ENCODE measurements at places on chromosomes 11 and 22. TPM values are rescaled to one million over a fixed set of nuclear protein-coding genes. Genes with fewer than 3 reads are reported as not detected.

DNA sequence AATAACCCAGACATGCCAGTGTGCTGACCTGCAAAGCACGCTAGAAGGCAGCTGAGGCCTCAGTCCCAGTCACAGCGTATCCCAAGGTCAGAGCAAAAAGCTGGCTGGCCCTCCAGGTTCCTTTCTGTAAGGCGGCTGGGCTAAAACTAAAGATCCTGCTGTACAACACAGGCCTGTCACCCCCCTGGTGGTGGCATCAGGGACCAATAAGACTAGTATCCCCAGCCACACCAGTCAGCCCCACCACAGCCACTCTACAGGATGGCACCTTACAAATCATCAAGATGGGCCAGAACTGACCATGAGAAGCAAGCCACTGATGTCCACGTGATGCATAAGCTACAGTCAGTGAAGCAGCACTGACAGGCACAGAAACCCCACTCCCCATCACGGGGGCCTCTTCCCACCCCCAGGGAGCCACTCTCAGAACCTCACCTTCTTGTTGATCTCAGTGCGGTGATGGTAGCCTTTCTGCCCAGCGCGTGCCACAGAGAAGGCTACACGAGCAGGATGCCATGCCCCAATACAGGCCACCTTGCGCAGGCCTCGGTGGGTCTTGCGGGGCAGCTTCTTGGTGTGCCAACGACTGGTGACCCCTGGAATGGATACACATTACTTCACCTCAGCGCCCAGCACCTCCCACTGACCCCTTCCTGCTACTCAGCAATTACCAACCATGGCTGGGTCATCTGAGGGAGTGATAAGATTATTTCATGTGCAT lies 5.0 kb downstream of the RPL3 start:
- DNase-seq = no peak

DNA sequence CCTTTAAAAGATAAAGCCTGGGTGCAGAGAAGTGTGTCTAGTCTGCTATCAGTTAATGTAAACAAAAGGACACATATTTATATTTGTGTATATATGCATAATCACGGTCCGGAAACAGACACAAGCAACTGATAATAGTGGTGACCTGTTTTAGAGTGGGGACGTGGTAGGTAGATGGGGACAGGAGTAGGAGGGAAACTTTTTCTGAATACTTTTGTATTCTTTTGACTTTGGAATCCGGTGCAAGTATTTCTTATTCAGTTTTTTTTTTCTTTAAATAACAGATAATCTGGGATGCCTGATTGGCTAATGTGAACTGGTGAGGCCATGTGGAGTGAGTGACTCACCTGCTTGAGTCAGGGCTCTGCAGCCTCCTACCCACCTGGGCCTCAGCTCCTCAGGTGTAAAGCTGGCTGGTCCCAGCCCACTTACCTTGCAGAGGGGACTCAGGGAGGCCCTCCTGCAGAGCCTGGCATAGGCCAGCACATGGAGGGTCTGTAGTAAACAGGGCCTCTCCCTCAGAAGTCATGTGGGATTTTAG lies 15.3 kb downstream of the MICAL2 start:
- DNase-seq = no peak

- no peak for DNase-seq
Observed at GRCh38 chr11:7595951-7596350, 77.3 kb downstream of the CYB5R2 start.

- DNase-seq = no peak
Observed at GRCh38 chr22:43670513-43670912, 141.6 kb downstream of the EFCAB6 start.

GRCh38 chr11:107257710-107258109 lies 199.9 kb downstream of the CWF19L2 start:
- DNase-seq = no peak

GRCh38 chr11:12170984-12171383 lies 60.6 kb downstream of the MICAL2 start:
- DNase-seq = no peak

DNA sequence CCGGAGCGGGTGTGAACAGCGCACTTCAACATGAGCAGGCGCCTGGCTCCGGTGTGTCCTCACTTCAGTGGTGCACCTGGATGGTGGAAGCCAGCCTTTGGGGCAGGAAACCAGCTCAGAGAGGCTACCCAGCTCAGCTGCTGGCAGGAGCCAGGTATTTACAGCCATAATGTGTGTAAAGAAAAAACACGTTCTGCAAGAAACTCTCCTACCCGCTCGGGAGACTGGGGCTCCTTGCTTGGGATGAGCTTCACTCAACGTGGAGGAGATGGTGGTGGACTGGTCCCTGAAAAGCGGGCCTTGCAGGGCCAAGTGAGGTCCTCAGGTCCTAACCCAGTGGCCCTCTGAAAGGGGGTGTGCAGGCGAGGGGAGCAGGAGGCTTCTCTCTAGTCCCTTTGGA lies 7.5 kb downstream of the MCAM start:
- DNase-seq = no peak

OR10A2 gene
- polyA plus RNA-seq = not detected

OR2D2 gene
- polyA plus RNA-seq = not detected

SCGB1D2 gene
- polyA plus RNA-seq = 1.1 TPM

APOA5 gene
- polyA plus RNA-seq = not detected
